Kidney (tissue), 22 donors: ENCODE measurements at places on chromosomes 6 and 20.

GRCh38 chr6:105992315-105992961, 93.7 kb upstream of the PRDM1 start:
- DNase-seq, result peak; percentile 93

DNA sequence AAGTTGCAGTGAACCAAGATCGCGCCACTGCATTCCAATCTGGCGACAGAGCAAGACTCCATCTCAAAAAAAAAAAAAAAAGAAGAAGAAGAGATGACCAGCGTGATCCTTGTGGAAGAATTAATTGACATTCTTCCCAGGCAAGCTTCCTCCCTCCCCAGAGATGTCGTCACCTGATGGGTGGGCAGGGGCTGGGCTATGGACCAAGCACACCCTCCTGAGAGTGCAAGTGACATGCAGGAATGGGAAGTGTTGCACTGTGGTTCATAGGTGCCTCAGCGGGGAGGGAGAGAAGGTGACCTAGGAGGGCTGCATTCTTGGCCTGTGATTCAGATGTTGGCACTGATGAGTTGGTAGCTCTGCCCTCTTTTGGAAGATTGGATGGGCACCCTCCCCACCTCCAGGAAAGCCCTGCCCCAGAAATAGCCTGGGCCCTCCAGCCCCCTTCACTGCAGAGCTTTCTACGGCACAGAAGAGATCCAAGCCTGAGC, 37.8 kb downstream of the TAF8 start:
- no peak for DNase-seq

GRCh38 chr6:87483929-87484328, 11.2 kb downstream of the SLC35A1 start:
- peak; percentile 35 for DNase-seq

DNA sequence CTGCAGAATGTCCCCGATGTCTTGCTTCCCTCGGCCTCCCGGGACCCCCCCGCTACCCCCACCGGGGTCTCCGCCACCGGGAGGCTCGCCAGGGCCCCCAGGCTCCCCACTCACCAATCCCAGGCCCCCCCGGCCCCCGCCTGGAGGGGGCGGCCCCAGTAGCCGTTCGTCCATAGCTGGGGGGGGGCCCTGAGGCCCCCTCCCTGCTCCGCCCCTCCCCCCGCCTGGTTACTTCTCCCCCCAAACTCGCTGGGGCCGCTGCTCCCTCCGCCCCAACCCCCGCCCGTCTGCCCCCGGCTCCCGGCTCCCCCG, 304 bp downstream of the PBX2 start:
- DNase-seq, result no peak

DNA sequence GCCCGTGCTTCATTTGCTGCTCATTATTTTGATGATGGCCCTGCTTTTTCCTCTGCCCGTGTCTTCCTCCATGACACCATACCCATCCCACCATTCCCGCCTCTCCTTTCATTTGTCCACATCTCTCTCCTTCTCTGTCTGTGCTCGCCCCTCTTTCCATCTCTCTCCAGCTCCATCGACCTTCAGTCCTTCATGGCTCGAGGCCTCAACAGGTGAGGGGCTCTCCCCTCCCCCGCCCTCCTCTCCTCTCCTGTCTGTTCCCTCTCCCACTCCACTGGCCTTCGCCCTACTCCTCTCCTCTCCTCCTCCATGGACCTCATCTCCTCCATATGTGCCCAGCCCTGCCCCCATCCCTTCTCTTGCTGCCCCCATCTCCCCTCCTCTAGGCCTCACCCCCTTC, 12.1 kb upstream of the ZBTB9 start:
- DNase-seq, result no peak

DNA sequence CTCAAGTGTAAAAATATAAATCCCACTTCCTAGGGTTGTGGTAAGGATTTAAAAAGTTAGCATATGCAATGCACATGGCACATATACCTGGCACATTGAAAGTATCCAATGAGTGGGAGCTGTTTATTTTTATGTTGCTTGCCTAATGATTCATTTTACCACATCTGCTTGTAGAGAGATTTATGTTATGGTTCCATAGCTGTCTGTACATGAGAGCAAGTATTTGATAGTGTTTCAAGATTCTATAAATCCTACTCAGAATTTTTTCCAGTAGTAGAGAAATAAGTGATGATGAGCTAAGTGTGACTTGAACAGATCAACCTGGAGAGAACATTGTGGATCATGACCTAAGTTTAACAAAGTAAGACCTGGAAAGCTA, 125.3 kb upstream of the SPTLC3 start:
- DNase-seq, result no peak

DNA sequence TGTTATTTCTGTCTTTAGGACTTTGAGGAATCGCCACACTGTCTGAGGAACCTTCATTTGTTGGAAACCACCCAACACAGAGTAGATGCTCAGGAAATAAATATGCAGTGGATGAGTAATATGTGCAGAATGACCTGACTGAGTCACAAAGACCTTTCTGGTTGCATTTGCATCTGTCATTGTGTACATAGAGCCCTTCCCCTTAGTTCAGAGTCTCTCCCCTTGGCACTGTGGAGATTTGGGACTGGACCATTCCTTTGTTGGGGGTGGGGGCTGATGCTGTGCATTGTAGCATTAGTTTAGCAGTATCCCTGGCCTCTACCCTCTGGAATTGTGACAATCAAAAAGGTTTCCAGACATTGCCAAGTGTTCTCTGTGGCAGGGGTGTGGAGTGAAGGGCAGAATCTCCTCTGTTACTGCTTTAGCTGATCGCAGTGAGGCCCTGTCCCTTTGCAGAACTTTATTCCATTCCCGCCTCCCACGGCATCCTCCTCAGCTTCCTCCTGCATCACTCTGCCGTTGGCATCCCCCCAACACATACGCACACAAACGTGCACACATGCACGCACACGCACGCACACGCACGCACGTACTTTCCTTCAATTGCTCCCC, 64.5 kb downstream of the EYA2 start:
- DNase-seq, result no peak

GRCh38 chr20:61356196-61356595, 104.1 kb downstream of the CDH4 start:
- DNase-seq, result peak; percentile 54

DNA sequence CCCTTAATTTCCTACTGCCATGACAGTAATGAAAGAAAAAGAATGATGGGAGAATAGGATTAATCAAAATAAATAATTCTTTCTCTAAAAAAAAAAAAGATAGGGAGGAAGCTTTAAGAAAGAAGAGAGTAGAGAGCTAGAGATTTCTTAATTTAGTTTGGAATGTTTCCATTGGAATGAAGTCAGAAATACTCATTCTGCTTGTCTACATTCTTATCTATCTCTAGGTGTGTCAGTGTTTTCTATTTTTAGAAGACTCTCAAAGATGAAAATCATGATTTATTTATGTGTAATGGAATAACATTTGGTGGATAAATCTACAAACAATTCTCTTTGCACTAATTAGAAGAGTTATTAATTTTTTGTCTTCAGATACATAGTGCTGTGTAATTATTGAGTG, 38.0 kb upstream of the HIVEP1 start:
- no peak for DNase-seq

DNA sequence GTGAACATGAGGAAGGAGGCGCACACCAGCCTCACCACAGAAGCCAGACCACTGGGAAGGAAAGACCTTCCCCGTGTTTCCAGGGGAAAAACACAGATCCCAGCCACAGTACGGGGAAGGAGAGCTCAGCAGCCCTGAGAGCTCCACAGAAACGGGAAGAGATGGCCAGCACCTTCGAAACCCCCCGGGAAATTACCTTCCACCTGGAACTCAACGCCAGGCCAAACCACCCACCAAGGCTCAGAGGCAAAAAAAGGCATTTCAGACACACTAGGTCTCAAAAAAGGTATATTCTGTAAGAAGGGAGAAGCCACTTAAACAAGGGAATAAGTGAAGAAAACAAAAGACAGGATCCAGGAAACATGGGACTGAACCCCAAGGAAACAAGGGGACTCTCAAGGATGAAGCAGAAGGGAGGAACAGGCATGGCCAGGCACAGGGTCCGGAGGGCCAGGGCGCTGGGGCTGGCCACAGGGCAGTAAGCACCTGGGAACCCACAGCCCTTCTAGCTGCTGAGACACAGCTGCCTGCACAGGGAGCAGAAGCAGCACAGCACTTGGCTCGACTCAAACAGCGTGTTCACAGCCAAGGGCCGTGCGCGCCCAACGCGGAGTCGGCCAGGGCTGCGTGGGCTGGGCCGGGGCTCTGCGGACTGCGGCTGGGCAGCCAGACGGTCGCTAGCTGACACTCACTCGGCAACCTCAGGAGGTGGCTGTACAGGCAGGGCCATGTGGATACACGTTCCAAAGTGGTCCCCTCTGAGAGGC, 44.6 kb downstream of the TAF4 start:
- no peak for DNase-seq

- DNase-seq, result no peak
Measured at GRCh38 chr6:36897609-36898008, 11.9 kb downstream of the C6orf89 start.

- DNase-seq, result no peak
Measured at GRCh38 chr20:18103497-18103896, 34.2 kb upstream of the KAT14 start.

- no peak for DNase-seq
Measured at GRCh38 chr20:7496394-7496991, 443.8 kb downstream of the HAO1 start.

DNA sequence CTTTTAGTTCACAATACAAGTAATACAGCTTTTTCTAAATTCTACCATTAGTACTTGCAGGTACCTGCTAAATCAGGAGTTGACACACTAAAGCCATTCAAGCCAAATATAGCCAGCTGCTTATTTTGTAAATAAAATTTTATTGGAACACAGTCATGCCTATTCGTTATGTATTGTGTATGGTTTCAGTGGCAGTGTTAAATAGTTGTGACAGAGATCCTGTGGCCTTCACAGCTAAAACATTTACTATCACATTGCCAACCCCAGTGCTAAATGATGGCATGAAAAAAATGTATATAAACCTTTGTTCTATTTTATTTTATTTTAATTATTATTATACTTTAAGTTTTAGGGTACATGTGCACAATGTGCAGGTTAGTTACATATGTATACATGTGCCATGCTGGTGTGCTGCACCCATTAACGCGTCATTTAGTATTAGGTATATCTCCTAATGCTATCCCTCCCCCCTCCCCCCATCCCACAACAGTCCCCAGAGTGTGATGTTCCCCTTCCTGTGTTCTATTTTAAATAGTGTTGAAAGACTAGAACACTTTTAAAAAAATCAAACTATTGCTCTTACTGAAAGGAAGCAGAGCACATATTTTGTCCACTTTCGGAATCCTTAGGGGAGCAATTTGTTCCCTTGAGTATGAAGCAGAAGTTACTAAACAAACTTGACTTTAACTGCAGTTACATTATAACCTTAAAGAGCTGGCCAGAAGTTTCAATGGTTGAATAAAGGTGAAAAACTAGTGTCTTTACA, 115.7 kb downstream of the PRIM2 start:
- no peak for DNase-seq

- DNase-seq, result no peak
Measured at GRCh38 chr20:41347523-41348429, 7.2 kb downstream of the LPIN3 start.

- no peak for DNase-seq
Measured at GRCh38 chr6:88246654-88247053, 80.5 kb upstream of the CNR1 start.

- no peak for DNase-seq
Measured at GRCh38 chr6:111150577-111150976, 63.3 kb downstream of the SLC16A10 start.

DNA sequence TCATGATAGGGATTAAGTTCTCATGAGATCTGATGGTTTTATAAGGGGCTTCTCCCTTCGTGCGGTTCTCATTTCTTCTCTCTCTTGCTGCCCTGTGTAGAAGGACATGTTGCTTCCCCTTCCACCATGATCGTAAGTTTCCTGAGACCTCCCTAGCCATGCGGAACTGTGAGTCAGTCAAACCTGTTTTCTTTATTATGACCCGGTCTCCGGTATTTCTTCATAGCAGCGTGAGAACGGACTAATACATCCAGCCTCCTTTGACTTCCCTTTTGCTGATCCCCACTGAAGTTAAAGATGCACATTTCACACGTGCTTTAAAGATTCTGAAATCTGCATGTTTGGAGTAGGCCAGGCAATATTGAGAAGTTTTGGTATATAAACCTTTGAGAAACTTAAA, 543.1 kb downstream of the PRKN start:
- DNase-seq, result peak; percentile 45
